ENCODE measurements at places on chromosomes 4 and X.
A peak's percentile ranks its signal among the peaks of the same experiment; 100 is the strongest.

- DNase-seq = no peak
Observed at GRCh38 chrX:30910124-30910860, 21.2 kb upstream of the TAB3 start.

- DNase-seq = no peak
Observed at GRCh38 chr4:138014590-138015288, 227.4 kb downstream of the SLC7A11 start.

- DNase-seq = no peak
Observed at GRCh38 chrX:70183091-70183490, 5.8 kb downstream of the DGAT2L6 start.

- peak; percentile 26 for DNase-seq
Observed at GRCh38 chr4:169612871-169613859, 782 bp upstream of the NEK1 start.

DNA sequence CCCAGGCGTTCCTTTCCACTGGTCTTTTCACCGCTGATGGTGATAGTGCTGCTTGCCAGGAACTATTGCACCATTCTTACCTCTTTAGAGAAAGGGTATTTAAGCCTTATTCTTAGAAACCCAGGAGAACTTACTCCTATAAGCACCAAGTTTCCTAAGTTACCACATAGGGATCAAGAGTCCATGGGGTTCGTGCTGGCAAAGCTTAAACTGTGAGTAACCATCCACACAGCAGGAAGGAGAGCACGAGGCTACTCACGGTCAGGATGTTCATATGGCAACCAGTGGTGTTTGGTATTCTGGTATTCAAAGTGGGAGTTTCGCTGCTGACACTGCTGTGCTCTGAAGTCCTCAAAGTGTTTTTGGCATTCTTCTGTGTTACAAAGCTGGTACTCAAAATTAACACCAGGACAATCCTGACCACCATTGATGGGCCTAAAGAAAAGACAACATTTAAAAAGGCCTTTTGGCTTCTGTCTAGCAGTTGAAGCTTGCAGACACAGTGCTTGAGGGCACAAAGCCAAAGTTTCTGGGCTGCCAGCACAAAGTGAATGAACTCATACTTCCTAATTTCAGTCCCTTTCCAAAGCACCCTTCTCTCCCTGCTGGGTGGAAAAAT is 256.9 kb downstream of the ADAMTS3 start:
- no peak for DNase-seq

DNA sequence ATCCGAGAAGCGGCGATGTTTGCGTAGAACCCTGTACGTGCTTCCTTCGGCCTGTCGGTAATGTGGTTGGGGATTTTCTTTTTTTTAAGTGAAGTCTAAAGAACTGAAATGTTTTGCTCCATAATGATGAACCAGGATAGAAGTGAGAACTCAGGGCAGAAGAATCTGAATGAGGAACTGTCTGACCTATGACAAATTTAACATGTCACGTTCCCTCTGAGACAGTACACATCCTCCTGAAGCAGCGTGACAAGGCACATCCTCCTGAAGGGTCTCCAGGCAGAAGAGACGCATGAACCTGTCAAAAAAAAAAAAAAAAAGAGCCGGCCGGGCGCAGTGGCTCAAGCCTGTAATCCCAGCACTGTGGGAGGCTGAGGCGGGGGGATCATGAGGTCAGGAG is 6.2 kb downstream of the CSF2RA start:
- DNase-seq = no peak

GRCh38 chr4:1001561-1002130 is 8.4 kb upstream of the SLC26A1 start:
- DNase-seq = no peak

DNA sequence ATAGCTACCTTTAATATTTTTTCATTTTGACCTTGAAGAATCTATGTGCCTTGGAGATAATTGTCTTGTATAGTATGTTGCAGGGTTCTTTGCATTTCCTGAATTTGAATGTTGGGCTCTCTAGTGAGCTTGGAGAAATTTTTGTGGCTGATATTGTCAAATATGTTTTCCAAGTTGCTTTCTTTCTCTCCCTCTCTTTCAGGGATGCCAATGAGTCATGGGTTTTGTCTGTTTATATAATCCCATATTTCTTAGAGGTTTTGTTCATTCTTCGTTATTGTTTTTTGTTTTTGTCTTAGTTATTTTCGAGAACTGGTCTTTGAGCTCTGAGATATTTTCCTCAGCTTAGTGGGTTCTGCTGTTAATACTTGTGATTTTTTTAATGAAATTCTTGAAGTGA is 20.7 kb downstream of the RAB40AL start:
- DNase-seq = no peak

DNA sequence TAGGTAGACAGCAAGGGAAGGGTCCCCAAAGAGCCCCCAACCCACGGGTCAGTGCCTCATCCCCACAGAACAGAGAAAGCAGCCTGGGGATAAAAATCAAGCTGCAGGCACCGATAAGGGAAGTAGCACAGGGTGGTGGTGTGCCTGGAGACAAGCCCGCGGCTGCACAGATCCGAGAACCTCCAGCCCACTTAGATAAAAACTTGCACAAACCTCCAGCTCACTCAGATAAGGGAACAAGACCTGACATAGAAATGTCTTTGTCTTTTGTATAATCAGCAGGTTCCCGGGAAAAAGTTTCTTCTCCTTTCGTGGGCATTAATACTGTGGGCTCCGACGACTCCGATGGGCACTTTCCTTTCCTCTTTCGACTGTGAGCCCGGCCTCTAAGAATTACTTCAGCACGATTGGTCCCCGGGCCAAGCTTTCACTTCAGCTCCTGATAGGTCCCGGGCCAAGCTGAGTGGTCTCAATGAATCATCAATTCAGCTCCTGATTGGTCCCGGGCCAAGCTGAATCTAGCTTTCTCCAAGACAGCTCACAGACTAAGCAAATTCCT is 32.4 kb downstream of the PRDX4 start:
- DNase-seq = no peak

DNA sequence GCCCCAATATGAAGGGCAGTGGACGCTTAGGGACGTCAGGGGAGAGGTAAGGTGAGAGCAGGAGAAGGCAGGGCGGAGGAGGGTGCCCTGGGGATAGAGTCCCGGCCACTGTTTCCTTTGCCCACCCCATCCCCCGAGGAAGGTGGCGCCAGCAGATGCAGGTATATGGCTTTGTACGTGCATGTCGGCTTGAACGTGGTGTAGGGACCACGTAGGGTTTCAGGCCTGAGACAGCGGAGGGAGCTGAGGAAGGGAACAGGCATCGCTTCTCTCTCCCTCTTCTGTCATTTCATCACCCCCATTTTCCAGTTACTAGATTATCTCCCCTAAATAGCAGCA is 97.9 kb downstream of the PHKA2 start:
- no peak for DNase-seq

GRCh38 chrX:308821-309520 is 9.6 kb downstream of the GTPBP6 start:
- no peak for DNase-seq

DNA sequence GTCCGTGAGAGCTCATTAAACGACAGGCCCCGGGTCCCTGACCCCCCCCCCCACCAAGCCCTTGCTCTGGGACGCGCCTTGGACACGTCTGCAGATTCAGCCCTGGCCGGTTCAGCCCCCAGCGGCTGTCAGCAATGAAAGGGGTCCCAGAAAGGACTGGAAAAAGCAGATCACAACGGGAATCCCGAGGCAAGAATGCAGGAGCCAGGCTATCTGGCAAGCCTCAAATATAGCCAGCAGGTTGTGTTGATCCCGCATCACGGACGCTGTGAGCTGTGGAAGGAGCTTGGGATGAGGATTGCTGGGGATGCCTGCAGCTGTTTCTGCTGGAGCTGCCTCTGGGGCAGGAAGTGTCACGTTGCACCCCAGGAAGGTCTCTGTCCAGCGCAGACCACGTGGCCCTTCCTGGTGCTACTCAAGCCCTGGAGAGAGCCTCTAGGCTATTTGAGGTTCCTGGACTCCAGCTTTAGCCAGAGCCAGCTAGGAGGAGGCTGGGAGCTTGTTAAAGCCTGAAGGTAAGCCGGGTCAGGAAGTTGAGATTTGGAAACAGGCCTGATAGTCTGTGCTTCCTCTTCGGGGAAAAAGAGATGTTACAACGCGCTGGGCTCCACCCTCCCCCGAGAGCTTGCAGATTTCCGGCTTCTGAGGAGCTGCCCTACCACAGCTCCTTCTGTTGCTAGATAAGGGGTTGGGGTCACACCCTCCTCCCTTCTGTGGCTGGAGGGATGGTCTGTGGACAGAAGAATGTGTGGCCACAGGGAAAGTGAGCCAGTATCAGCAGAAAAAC is 19.3 kb upstream of the CSF2RA start:
- no peak for DNase-seq

GRCh38 chr4:107857741-107858140 is 33.0 kb downstream of the SGMS2 start:
- no peak for DNase-seq

DNA sequence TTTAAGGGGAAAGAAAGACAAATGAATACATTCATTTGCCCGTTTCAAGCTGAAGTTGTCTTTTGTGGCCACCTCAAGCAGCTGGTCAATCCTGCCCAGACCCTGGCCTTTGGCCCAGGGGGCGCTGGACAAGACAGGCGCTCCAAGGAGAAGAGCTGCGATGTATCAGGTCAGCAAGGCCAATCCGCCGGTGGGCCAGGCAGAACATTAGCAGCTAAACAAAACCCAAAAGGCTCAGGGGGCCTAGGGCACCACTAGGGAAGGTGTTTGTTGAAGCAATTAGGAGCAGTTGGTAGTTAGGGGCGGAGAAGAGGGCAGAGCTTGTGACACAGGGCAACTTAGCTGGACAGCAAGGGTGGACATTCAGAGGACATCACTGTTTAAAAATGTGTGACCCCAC is 60.8 kb upstream of the TMEM33 start:
- no peak for DNase-seq

GRCh38 chr4:11182586-11183355 is 245.9 kb downstream of the HS3ST1 start:
- no peak for DNase-seq

DNA sequence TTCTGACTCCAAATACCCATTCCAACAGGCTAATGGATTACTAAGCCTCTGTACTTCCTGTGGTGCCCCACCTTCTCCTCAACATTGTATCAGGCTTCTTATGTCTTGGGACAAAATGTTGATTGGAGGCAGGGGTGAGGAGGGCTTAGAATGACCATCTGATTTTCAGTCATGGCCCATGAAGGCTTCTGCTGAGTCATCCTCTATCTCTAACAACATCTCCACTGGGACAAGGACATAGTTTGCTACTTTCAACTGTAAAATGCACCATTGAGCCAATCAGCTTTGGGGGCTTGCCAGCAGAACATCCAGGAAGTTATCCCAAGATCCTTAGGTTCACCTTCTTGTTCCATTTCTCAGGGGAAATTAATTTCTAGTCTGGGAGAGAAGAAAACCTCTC is 29.5 kb downstream of the MAGEB17 start:
- DNase-seq = no peak

DNA sequence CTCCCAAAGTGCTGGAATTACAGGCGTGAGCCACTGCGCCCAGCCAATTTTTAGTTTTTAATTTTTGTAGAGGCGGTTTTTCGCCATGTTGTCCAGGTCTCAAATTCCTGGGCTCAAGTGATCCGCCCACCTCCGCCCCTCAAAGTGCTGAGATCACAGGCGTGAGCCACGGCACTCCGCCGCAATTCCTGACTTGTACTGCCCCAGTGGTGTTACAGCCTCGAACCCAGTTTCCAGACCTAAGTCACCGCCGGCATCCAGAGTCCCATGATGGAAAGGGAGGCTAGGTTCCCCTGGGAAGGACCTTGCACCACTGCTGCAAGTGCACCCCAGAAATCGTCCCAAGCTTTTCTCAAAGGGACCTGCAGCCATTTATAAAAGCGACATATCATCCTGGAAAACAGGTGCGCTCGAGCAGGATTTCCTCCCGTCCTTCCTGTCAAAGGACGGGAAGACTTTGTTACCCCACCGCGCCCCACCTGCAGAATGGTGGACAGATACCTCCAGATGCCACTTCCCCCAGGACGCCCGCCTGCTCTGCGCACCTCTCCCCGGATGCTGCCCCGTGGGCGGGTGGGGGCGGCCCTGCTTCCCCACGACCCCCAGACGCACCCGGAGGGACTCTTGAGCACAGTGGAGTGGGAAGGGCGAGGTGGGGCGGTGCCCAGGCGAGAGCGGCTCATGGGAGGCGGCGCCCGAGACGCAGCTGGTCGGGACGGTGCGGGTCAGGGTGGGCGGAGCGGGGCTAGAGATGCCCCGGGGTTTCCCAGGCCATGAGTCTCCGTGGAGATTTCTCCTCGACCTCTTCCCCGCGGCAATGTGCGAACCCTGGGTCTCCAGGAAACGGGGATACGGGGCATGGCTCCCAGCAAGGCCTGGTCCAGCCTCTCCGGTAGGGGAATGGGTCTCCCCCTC is 947 bp upstream of the RPL10 start:
- peak; percentile 20 for DNase-seq

GRCh38 chr4:82711158-82711785 is 87.3 kb downstream of the SCD5 start:
- no peak for DNase-seq

GRCh38 chrX:21723814-21724213 is 34.1 kb downstream of the SMPX start:
- peak; percentile 47 for DNase-seq

DNA sequence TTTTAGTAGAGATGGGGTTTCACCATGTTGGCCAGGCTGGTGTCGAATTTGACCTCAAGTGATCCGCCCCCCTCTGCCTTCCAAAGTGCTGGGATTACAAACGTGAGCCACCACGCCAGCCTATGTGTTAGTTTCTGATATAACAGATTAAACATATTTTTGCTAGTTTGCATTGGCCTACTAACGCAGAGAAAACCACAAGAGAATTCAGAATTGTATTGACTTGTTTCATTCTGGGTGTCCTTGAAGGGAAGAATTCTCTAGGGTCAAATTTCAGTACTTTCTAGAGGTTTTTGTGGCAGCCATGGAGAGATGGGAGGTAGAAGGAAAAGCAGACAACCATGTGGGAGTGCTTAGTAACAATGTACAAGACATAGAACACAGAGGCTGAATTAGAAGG is 46.1 kb upstream of the BMPR1B start:
- DNase-seq = no peak

DNA sequence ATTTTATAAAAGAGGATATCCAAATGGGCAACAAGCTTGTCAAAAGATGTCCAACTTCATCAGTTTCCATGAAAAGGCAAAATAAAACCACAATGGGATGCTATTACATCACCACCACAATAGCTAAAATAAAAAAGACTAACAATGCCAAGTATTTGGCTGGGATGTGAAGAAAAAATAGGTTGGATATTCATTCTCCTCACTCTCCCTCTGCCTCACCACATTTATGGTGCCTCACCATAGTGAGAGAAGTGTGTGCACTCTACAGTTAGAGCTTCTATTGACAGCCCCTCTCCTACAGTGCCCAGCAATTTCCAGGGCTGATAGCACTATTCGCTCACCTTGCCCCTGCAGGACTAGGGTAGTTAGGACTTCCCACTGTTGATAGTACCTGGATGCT is 25.5 kb downstream of the VEGFC start:
- no peak for DNase-seq

GRCh38 chr4:147481577-147482109 is 746 bp downstream of the EDNRA start:
- no peak for DNase-seq

DNA sequence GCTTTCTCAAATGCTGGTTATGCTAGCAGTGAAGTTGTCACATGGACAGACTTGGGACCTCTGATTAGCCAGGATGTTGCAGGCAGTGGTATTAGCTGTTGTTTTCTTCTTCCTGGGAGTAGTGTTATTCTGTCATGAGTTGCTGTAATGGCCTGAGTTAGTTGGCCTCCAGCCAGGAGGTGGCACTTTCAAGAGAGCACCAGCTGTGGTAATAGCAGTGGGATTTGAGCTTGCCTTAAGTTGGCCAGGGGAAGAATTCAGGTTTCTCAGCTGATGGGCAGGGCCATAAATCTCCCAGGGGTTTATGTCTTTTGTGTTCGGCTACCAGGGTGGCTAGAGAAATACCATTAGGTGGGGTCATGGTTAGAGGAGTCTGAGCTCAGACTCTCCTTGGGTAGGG is 132.6 kb downstream of the GLUD2 start:
- peak; percentile 11 for DNase-seq

Data from NCI-H524 treated with DMSO at 0.1 percent for 48 hours (cell line).